Stimulated activated CD8-positive, alpha-beta memory T cell treated with anti-CD3 and anti-CD28 coated beads, Interleukin-7, amount 100 ng/mL, for 24 hours (primary cell): ENCODE measurements at places on chromosomes 6 and 20.

DNA sequence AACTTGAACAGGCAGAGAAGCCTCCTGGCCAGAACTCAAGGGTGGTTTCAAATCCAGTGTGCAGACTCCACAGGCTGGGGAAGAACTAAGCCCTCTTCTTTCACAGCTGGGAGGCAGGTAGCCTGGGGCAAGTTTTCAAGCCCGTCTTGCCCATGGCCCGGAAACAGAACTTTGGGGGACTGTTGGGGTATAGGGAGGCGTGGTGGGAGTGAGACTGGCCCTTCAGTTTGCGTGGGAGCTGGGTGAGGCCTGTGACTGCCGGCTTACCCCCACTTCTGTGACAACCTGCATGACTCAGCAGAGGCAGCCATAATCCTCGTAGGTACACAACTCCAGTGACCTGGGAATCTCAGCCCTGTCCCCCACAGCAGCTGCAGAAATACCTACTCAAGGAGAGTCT is 1125.7 kb downstream of the HACE1 start:
- DNase-seq = no peak

DNA sequence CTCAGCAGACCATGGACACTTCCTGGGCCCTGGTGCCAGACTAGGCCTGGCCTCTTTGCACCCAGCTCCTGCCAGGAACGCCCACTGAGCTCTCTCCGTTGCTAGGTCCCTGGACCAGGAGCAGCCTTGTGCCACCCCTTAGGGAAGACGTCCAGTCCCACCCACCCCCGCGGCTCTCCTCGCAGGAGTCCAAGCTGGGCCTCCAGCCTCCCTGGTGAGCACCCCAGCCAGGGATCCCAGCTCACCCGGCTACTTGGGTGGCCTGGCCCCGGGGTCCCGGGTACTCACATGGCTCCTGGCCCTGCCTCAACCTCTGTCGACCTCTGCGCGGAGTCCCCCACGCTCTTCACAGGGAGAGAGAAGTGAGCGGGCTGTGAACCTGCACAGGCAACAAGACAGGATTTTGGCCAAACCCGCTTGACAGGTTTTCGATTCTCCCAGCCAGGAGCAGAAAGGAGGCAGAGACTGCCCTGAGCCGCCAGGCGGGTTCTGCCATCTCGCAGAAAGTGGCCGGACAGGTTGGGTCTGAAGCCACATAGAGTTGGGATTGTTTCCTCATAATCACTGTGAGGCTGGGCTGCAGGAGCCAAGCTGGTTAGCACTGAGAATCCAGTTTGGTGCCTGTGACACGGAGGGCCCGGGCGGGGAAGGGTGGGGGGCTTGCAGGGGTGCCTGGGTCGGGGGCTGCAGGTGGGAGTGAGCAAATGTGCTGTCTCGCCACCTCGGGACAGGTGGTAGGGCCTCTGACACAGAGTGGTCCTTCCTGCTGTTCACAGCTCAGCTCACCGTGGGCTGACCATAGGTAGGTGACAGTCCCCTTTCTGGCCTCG is at the start of gene RBBP8NL:
RBBP8NL (minus strand) TSS at position 368 of the 830 bp plus-strand sequence. CDS start 7,892 bp downstream, outside the sequence.
- no peak for DNase-seq

GRCh38 chr6:76706631-76707030 is 634.2 kb upstream of the IMPG1 start:
- no peak for DNase-seq

GRCh38 chr6:137258170-137258569 is 39.0 kb upstream of the IFNGR1 start:
- DNase-seq = no peak

DNA sequence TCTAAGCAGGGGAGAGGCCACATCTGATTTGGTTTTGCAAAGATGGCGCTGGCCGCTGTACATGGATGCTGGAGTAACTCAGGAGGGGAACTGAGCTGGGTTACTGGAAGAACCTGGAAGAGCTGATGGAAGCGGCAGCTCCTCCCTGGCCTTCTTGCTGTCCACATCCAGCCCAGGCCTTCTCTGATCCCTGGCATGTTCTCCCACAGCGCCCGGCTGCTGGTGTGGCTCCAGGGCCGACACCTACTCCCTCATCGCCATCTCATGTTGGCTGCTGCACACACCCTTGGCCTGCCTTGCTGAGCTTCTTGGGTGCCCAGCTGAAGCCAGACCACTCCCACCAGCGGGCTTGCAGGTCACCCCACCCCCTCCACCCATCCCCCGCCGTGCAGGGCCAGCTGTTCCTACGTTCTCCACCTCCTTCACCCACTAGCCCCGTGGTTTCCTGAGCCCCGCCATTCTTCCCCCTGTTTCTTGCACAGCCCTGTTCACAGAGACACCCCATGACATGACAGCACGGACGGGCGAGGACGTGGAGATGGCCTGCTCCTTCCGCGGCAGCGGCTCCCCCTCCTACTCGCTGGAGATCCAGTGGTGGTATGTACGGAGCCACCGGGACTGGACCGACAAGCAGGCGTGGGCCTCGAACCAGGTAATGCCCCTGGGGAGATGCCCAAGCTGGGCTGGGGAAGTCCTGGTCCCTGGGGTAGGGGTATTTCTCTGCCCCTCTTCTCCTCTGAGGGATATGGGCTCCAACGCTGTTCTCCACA is 28.4 kb downstream of the VSTM2L start:
- no peak for DNase-seq

DNA sequence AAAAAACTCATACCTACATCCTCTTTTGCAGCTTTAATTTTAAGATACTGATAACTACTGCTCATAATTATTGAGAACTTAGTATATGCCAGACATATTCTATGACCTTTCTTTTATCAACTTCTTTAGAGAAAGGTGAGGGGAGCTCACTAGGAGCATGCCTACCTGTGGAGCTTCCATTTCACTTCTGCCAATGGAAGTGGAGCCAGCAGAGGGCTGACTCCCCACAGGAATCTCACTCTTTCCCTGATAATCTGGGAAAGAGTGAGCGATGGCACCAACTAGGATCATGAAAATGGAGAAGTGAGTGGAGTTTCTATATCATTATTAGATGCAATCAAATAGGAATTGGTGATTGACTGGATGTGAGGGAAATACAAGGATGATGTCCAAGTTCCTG is 484.9 kb downstream of the LMBRD1 start:
- no peak for DNase-seq

DNA sequence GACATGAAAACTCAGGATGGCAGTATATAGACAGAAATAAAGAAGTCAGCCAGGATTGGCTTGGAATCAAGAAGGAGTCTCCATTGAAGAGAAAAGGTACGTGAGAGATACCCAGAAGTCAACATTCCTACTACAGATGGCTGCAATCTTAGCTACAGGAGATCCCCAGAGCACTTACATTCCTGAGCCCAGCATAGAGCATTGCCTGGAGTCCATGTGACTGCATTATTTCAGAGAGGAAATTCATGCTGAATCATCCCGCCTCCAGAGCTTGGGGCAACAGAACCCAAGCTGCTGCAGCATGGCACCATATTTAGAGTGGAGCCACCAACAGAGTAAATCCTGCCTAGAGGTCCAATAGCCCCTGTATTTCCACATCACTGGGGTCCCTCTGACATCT is 125.0 kb upstream of the GRIK2 start:
- no peak for DNase-seq

DNA sequence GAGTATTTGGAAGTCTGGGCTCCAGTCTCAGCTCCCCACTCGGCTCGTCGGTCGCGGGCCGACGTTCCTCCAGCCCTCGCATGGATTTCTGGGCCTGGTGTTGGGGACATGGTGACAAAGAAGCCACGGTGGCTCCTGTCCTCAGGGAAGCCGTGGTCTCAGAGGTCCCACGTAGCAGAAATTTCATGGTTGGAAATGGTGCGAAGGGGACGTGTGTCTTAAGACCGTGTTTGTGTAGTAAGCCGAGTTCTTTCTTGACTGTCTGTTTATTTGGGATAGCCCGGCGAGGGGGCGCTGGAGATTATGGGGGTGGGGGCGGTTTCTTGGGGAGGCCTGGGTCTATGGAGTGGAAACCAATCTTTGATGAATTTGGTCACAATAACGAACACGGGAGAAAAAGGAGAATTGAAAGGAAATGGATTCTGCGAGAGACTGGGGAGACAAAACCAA is 23.5 kb upstream of the MAP3K7 start:
- no peak for DNase-seq

- no peak for DNase-seq
These were observed 78.4 kb downstream of the ADTRP start for GRCh38 chr6:11700118-11700718.

GRCh38 chr20:32183947-32184635 is 23.5 kb downstream of the PLAGL2 start:
- DNase-seq = no peak

GRCh38 chr6:119482850-119483285 is 133.3 kb upstream of the MAN1A1 start:
- no peak for DNase-seq

DNA sequence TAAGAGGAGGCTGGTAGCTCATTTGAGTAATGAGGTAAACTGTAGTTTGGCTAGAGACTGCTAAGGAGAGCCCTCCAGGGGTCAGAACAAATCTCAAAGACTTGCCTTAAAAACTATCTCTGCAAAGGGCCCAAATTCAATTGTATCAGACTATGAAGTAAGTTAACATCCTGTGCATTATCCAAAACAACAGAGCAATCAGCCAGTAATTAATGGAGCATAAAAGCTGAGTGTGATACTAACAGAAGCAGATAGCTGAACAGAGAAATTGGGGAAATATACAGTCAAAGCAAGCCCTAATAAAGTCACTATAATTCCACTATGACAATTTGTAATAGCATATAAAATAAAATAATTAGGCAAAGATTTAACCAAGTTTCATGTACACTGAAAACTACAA is 45.8 kb upstream of the TNFRSF21 start:
- DNase-seq = no peak

- DNase-seq = no peak
These were observed 416 bp downstream of the PTPRK start for GRCh38 chr6:128519931-128520435.

- DNase-seq = no peak
These were observed 135.1 kb downstream of the ZFP64 start for GRCh38 chr20:52056203-52057062.

DNA sequence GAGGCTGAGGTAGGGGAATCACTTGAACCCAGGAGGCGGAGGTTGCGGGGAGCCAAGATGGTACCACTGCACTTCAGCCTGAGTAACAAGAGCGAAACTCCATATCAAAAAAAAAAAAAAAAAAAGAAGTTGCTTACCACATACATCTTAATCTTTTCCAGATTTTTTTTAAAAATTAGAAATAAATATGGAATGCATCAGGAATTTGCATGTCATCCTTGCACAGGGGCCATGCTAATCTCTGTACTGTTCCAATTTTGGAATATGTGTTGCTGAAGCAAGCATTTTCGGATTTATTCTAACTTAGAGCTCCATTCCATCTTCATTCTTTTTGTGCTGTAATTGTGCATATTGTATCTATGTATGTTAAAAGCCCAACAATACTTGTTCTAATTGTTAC is 62.5 kb downstream of the TRPC4AP start:
- DNase-seq = no peak

DNA sequence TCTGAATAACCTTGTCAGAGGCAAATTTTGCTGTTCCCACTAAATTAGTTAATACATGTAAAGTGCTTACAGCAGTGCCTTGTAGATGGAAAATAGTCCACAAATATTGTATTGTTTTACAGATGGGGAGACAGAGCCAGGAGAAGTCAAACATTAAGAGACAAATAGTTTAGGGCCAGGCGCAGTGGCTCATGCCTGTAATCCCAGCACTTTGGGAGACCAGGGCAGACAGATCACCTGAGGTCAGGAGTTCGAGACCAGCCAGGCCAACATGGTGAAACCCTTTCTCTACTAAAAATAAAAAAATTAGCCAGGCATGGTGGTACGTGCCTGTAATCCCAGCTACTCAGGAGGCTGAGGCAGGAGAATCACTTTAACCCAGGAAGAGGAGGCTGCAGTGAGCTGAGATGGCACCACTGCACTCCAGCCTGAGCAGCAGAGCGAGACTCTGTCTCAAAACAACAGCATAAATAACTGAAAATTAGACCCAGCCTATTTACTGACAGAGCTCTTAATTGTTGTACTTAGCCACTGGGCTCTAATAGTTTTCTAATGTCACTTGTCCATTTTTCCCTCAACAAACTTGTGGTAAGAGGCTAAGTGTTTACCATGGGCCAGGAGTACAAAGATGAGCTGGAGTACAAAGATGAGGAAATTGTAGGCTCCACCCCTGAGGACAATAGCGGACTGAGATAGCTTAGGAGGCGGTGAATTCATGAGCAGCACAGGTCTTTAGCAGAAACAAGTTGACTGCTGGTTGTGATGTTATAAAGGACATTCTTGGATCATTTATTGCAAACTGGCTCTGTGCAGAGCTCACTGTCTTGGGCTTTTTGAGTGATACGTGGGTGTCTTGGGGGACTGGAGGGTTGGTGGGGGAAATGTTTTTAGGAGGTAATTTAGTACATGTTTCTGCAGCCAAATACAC is 6.4 kb downstream of the ZSWIM3 start:
- no peak for DNase-seq

GRCh38 chr6:125888989-125889656 is 67.4 kb upstream of the HINT3 start:
- DNase-seq = no peak

DNA sequence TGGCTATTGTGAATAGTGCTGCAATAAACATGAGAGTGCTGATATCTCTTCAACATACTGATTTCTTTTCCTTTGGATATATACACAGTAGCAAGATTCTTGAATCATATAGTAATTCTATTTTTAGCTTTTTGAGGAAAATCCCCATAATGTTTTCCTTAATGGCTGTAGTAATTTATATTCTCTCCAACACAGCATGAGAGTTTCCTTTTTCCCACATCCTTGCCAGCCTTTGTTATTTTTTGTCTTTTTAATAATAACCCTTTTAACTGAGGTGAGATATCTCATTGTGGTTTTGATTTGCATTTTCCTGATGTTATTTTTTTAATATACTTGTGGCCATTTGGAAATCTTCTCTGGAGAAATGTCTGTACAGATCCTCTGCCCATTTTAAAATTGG is 132.6 kb downstream of the PRL start:
- DNase-seq = no peak

- DNase-seq = no peak
These were observed 136.5 kb downstream of the AGPAT4 start for GRCh38 chr6:161137320-161137719.

DNA sequence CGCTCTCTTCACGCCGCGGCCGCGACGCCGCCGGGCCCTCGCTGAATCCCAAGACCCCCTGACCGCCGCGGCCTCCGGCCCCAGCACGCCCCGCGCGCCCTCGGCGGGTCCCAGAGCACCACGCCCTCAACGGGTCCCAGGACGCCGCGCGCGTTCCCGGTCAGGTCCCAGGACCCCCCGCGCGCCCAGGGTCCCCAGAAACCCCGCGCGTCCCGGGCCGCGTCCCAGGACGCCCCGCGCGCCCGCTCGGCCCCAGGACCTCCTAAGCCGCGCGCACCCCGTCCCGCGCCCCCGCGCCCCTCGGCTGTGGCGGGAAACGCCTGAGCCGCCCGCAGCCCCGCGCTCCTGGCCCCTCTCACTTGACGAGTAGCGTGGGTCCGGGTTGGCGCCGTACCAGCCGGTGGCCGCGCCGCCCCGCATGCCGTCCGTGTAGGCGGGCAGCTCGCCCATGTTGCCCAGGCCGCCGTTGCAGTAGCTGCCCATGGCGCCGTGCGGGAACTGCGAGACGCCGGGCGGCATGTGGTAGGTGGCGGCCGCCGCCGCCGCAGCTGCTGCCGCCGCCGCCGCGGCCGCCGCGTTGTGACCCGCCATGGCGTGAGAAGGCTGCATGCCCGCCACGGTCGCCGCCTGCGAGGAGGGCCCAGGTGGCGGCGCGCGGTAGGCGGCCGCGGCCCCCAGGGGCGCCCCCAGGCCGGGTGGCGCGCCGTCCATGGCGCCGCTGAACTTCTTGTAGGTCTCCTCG is 556 bp downstream of the NKX2-4 start:
- DNase-seq = no peak

GRCh38 chr6:99711925-99712324 is 105.3 kb downstream of the PRDM13 start:
- no peak for DNase-seq

GRCh38 chr20:7637184-7637583 is 303.1 kb downstream of the HAO1 start:
- DNase-seq = no peak
